HFFc6 (cell line): ENCODE measurements at places on chromosomes 2 and 18.
A peak's percentile ranks its signal among the peaks of the same experiment; 100 is the strongest.

DNA sequence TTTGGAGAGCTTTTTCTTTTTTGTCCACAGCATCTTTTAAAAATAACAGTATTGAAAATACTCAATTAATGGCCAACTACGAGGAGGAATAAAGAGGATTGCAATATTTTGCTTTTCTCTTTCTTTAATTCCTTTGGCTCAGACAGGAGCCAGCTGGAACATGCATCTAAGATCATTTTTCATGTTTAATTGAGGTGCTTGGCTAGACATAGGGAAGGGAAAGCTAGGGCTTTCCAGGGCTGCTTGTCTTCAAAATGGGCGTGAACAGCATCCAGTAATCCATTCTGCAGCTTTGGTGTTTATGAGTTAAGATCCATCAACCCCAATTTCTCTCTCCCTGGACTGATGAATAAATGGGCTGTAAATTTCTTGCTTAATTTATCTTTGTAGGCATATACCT, 323.0 kb downstream of the PTPRM start:
- no peak for DNase-seq

- DNase-seq = no peak
These were observed 744.3 kb downstream of the RNF144A start for GRCh38 chr2:7661502-7661901.

GRCh38 chr2:222622910-222623309, 33.0 kb downstream of the FARSB start:
- no peak for DNase-seq

GRCh38 chr2:201813996-201814760, 7.8 kb downstream of the CDK15 start:
- DNase-seq = no peak

DNA sequence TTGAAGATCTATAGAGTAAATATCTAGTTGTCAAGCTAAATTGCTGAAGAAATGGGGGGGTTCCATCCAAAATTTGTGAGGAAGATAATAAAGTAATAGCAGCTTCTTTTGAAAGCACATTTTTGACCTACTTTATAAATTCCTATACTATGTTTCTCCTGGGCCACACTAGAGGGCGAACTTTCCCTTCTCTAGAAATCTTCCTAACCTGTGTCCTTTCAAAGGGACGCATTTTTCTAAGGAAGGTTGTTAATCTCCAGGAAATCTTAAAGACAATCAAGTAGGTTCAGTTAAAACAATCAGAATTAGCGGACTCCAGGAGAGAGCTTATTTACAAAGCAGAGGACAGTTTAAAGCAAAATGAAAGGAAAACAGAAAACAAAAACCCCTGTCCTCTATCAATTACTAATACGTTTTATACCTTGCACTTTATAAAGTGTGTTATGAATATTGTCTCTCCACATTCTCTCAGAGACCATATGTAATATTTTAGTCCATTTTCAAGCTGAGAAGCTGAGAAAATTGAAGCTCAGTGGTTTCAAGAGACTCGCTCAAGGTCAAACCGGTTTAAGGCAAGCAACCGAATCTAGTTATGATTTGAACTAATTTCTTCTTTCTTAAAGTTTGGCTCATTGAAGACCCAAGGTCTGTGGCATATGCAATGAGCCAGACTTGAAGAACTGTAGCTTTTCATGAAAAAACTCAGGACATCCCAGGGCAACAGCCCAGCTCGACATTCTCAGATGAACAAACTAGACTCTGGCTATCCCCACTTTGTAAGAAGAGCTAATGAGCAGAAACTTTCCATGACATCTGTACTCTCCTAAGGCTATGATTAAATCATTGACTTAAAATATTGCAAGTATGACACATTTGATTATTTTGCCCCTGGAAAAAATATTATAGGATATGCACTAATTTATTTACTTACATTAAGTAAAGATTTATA, 273.6 kb downstream of the PAX3 start:
- DNase-seq = peak; percentile 7

GRCh38 chr2:28488083-28488830, 7.6 kb upstream of the PLB1 start:
- DNase-seq = no peak

GRCh38 chr18:12882453-12883371, 1.3 kb downstream of the PTPN2 start:
- no peak for DNase-seq

DNA sequence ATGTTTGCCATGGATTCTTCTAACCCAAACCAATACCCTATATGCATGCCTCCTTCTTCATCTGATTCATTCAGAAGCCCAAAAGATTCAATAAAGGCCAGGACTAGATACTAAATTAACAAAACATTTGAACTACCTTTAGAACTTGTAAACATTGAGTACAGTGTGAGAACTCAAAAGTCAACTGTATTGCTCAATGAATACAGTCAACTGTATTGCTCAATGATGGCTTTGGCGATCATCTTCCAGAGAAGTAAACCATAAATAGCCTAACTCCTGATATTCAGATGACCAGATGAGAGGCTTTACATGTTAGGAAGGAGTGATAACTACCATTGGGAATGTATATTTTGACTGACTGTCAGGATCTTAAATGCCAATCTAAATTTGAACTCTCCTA, 206.5 kb upstream of the ITGA4 start:
- no peak for DNase-seq

- DNase-seq = no peak
These were observed 463.6 kb upstream of the CRIM1 start for GRCh38 chr2:35891936-35892335.

DNA sequence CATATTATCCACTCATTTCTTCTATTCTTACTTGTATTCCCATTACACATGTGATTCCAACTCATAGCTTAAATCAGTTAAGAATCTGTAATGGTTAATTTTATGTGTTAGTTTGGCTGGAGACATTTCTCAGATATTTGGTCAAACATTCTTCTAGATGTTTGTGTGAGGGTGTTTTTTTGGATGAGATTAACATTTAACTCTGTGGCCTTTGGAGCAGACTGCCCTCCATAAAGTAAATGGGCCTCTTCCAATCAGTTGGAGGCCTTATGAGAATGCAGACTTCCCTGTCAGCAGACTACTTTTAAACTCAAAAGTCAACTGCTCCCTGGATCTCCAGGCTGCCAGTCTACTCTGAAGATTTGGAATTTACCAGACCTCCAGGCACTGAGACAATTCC, 976.8 kb upstream of the ACVR2A start:
- no peak for DNase-seq

DNA sequence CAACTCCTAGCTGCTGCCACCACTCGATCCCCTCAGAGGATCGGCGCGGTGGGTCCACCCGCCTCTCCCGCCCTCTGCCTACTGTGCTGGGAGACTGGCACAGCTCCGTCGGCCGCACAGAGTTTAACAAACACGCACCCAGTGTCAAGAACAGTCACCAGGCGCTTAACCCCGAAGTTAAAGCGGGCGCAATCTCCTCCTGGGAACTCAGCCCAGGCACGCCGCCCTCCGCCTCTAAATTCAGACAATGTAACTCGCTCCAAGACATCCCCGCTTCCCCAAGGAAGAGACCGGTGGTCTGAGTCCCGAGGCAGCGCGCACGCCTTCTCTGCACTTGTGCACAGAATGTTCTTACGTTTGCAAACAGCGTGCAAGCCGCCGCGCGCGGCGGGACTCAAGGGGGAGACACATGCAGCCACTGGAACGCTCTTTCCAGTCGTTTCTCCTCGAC, 533 bp downstream of the CXCR4 start:
- no peak for DNase-seq

DNA sequence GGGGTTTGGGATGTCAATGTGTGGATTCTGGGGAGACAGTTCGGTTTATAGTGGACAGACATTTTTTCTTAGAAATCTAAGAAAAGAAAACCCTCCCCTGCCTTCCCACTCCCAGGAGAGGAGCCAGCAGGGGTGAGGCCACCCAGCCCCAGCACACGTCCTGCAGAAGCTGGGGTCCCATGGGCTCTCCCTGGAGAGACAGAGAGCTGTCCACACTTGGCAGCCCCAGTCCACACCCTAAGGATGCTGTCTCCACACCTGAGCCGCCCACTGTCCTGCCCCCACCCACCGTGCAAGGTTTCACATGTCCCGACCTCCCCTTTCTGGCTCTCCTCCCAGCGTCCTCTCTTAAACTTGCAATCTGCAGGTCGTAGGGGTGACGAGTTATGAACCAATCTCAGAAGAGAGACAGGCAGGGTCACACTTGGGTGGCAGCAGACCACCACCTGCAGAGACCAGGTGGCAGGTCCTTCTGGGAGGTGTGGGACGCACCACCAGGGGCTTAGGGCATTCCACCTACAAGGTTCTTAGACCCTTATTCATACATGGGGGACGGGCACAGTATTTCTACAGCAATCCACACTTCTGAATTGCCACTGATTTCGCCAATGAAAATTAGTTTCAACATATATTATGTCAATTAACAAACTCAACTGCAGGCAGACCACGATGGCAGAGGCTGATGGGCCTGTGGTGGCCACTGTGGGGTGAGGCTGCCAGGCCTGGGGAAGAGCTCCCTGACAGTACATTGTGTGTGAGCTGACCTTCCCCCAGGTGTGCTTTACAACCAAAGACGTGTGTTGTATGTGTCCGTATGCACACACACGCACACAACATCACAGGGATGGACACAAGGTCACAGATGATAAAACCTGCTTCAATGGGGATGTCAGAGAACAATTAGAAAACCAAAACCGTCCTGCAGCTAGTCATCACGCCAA, 158.5 kb downstream of the TPO start:
- DNase-seq = no peak

- DNase-seq = no peak
These were observed 684.4 kb upstream of the SYT4 start for GRCh38 chr18:43961722-43962121.

- DNase-seq = no peak
These were observed 28.9 kb upstream of the ARMC9 start for GRCh38 chr2:231169488-231169887.

DNA sequence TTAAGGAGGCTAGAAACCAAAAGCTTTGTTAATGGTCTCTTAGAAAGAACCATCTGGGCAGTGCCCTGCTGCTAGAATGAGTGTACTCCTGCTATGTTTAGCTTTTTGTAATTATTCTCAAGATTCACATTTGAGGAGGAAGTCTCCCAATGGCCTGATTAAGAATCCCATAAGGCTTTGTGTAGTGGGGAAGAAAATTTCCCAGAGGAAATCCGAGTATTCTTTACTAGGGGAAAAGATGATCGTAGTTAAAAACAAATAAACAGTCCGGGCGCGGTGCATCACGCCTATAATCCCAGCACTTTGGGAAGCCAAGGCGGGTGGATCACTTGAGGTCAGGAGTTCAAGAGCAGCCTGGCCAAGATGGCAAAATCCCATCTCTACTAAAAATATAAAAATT, 117.9 kb downstream of the PTRHD1 start:
- no peak for DNase-seq

DNA sequence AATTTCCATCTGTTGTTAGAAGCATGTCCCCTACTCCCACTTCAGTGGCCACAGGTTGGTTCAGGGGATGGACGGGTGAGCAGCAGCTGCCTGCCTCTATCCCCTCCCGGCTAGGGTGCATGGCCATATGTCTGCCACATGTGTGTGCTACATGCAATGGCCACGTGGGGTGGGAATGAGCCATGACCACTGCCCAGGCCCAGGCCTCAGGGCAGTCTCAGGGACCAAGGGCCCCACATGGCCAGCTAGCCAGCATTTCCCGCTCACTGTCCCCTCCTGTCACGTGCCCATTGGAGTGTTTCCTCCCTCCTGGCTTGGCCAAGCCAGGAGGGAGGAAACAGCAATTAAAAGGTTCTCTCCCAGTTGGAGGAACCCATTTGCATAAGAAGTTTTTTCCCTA, 117.1 kb downstream of the KCNS3 start:
- no peak for DNase-seq

DNA sequence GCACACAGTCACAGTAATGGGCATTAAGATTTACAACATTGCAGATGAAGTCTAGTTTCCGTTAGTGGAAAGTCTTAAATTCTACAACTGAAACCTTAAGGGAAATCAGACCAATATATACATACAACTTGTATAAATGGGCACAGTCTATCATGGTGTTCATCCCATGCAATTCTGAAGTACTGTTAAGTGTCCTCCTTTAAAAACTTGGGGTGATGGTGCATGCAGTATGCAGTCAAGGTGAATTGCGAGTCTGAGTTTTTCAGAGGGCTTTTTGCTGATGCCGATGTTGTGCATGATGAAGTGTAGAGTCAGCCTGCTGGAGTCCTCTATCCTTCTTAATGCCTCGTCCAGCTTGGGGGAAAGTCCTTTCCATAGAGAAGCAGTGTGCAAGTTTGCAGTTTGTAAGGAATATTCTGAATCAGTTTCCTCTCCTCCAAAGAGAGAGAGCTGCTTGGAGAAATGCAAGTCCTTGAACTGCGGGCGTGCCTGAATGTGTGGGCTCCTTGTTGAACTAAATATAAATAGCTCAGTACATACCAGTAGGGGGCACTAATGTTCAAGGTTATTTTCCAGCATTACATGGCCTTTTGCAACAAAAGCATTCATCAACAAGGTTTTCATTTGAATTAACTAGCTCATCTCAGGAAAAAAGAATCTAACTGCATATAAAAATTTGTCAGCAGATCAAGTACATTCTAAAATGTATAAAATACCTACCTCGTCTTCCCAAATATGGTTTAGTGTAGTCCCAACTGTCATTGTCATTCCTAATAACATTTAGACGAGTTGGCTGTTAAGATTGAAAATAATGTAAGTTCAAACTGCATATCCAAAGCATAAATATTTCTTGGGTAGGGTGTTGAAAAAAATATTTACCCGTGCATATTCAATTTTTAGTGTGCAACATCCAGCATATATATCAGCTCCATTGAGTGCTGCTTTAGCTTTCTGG, 21.3 kb downstream of the HNRNPLL start:
- peak; percentile 76 for DNase-seq

- no peak for DNase-seq
These were observed 772.3 kb downstream of the LRRTM4 start for GRCh38 chr2:76749858-76750257.

GRCh38 chr18:21383031-21383430, 141.0 kb downstream of the GREB1L start:
- DNase-seq = no peak

DNA sequence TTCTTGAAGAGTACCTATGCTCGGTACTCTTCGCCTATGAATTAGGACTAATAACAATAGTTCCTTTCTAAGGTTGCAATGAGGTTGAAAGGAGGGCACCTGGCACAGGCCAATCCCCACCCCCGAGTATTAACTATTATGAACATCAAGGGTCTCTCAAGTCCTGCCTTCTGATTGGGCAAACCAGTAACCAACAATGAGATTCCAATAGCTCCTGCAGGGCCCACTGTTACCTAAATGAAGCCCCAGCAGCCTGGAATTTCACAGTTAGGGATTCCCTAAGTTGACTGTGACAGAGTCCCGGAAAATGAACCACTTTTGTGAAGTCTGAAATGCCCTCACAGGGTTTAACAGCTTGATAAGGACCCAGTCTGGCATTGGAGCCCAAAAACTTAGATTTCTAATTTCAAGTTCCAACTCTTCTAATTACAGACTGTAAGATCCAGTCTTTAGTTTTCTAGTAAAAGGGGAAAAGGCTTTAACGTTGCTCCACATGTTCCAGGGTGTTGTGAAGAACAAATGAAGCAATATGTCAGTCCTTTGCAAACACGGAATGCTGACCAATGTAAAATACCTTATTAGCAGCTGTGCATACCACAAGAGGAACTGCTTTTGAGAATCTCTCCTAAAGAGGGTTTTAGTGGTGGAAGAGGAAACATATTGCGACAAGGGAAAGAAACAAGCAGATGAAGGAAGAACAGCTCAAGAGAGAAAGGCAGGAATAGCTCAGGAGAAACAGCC, 277.7 kb upstream of the MAP2 start:
- DNase-seq = no peak
